Prostate gland (tissue), 2 donors: ENCODE measurements at places on chromosomes 4 and X. TPM values are rescaled to one million over a fixed set of nuclear protein-coding genes. Genes with fewer than 3 reads are reported as not detected.

DNA sequence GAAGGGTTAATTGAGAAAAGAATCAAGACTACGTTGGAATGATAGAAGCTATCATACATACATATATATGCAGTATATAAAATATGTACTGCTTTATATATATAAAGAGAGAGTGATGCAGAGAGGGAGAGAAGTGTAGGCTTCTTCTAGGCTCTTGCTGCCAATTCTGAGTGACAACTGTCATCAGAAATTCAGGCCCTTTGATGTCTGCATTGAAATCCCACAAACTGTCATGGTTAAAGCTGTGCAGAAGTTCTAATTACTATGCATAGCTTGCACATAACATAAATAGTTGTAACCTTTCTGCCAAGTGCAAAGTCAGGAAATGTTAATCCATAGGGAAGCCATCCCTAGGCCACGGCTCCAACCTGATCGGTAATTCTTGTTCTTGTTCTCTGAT, 251.0 kb downstream of the STIM2 start:
- no peaks in the 10 kb centered on the region for H3K27me3 ChIP-seq
- H3K36me3 ChIP-seq = no peaks in the 10 kb centered on the region
- DNase-seq = no peak

DNA sequence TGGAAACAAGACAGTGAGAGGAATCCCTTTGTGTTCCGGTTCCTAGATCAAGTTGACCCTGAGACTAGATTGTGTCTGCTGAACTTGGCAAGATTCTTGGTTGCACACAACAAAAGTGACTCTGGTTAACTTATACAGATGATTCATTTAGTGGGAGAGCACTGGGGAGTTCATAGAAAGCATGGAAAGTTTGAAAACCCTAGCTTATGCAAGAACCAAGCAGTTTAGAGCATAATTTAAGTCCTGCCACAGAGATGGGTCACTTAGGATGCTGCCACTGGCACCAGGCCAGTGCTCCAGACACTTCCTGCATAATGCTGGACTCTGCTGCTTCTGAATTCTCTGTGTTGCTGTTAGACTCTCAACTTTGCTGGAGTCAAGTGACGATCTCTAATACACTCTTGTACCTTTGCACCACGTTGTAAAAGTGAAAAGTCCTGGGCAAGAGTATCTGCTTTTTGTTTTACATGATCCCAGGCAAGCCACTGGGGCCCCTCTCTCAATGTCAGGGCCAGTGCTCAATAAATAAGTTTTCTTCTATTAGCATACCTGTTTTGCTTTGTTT, 12.7 kb upstream of the DCUN1D4 start:
- no peaks in the 10 kb centered on the region for H3K27me3 ChIP-seq
- H3K27ac ChIP-seq = no peak overlapping the region
- DNase-seq = no peak
- no peaks in the 10 kb centered on the region for H3K36me3 ChIP-seq
- no peak overlapping the region for H3K4me3 ChIP-seq

DNA sequence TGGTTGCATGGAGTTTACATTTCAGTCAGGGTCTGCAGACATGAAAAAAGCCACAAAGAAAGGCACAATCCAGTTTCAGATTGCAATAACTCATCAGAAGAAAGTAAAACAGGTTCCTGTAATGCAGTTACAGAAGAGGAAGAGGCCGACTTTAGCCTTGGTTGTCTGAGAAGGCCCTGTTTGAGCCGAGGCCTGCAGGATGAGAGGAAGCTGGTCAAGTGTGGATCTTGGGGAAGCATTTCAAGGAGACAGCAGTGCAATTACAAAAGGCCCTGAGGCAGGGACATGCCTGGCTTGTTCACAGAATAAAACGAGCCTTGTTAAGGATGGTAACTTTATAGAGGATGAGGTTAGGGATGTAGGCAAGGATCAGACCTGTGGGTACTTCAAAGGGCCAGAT, 62.4 kb downstream of the AFF2 start:
- no peaks in the 10 kb centered on the region for H3K4me1 ChIP-seq
- H3K27me3 ChIP-seq = no peaks in the 10 kb centered on the region
- no peak for DNase-seq
- no peak overlapping the region for H3K4me3 ChIP-seq

- no peaks in the 10 kb centered on the region for H3K36me3 ChIP-seq
- H3K27me3 ChIP-seq = no peaks in the 10 kb centered on the region
- DNase-seq = no peak
- no peaks in the 10 kb centered on the region for H3K4me1 ChIP-seq
- H3K27ac ChIP-seq = no peak overlapping the region
- H3K4me3 ChIP-seq = no peak overlapping the region
Measured at GRCh38 chrX:137198040-137198439, 164.2 kb upstream of the GPR101 start.

Gene RHOXF1
- total RNA-seq = not detected

Gene AR
- total RNA-seq = 77.4 TPM

Gene AFP
- 0.45 TPM for total RNA-seq
